LoVo (cell line): ENCODE measurements at places on chromosomes 12 and 14.

- DNase-seq = no peak
Observed at GRCh38 chr12:52162981-52163380, 28.8 kb downstream of the KRT80 start.

DNA sequence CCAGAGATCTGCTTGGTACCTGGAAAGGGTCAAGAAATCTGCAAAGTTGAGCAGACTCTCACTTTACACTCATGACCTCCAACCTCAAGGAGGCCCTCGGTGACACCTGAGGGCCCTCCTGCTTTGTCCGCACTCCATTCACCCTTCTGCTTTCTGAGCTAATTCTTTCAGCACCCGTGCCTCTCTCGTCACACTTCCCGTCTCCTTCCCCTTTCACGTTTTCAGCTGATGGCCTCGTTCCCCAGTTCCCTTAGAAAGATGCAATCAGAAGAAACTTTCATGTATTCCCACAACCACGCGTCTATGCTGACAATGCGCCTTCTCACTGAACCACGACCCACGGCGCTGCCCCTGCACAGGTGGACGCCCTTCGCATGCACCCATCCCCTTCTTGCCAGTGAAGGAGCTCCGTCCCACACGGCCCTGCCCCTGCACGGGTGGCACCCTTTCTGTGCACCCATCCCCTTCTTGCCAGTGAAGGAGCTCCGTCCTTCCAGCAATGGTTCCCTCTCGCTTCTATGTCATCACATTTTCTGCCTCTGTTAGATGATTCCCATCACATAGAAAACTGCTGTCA, 340.1 kb upstream of the FKBP4 start:
- DNase-seq = no peak

DNA sequence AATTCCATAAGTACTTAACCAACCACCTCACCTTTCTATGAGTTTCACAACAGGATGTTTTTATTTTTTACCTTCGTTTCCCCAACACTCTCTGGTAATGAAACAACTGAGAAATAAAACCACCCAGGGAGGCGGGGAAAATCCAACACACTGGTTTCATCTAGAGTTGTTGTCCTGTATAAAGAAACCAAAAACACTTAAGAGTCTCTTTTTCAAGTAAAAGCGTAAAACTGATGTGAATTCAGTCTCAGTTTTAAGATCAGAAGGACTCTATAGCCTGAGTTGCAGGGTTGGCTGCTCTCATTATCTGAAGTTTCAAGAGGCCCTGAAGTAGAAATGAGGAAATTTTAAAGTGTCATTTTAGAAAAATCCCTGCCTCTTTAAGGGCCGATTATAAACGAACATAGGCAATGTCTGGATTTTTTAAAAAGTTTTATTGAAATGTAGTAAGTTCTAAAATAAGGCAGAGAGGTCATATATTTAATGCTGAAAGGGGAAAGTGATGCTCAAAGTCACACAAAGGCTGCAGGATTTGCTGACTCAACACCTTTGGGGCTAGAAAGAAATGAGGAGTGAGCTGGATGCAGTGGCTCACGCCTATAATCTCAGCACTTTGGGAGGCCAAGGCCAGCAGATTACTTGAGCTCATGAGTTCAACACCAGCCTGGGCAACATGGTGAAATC, 27.2 kb downstream of the HIGD1C start:
- no peak for DNase-seq

- DNase-seq = no peak
Observed at GRCh38 chr12:128626808-128627320, 196.9 kb downstream of the SLC15A4 start.

DNA sequence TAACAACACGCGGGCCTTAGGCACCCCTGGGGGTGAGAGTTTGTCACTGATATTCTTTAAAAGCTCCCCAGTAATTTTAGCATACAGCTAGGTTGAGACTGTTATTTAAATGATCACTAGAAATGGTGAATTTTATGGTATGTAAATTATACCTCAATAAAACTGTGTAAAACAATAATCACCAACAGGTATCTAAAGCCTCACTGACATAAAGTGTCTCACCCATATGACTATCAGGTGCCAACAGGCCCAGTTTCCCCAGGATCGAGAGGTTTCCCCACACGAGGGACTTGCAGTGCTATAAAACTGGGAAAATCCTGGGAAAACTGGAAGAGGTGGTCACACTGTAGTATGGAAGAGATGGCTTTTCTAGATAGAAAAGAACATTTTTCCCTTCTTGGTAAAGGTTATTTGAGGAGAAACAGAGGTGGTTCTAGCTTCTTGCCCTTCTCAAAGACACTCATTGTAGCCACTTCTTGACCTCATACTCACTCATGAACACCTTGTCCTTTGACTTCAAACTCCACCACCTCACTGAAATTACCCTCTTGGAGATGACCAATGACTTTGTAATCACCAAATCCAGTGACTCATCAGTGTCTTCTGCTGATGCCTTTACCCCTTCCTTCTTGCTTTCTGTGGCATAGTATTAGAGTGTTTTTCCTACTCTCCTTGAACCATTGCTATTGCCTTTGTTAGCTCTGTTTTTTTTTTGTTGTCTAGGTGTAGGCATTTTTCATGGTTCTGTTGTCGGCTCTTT, 24.8 kb upstream of the NUBPL start:
- no peak for DNase-seq

GRCh38 chr12:109753054-109753401, 39.4 kb downstream of the FAM222A start:
- no peak for DNase-seq

GRCh38 chr12:457676-458075, 2.1 kb upstream of the B4GALNT3 start:
- no peak for DNase-seq

- DNase-seq = no peak
Observed at GRCh38 chr12:82880442-82880901, 193.8 kb downstream of the TMTC2 start.

- DNase-seq = no peak
Observed at GRCh38 chr12:24864796-24865125, 84.1 kb downstream of the BCAT1 start.

GRCh38 chr12:26614011-26614616, 218.9 kb downstream of the ITPR2 start:
- peak; percentile 16 for DNase-seq

- no peak for DNase-seq
Observed at GRCh38 chr14:29527286-29527685, 400.4 kb downstream of the PRKD1 start.

DNA sequence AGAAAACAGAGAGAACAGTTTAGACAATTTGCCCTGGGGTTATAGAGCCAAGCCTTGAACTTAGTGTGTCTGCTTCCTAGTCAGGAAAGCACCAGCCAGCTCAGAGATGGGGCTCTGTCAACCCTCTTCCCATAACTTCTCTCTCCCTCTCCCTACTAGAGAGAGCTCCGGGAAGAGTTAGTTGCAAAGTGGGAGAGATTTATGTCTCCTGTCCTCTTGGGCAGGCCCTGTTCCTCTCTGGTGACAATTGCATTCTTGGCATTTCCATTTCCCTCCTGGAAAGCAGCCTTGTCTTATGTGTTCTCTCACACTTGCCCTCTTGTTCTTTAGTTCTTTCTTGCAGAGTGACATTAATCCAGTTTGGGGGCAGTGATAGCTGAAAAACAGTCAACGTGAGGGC, 42.1 kb upstream of the TUNAR start:
- no peak for DNase-seq

DNA sequence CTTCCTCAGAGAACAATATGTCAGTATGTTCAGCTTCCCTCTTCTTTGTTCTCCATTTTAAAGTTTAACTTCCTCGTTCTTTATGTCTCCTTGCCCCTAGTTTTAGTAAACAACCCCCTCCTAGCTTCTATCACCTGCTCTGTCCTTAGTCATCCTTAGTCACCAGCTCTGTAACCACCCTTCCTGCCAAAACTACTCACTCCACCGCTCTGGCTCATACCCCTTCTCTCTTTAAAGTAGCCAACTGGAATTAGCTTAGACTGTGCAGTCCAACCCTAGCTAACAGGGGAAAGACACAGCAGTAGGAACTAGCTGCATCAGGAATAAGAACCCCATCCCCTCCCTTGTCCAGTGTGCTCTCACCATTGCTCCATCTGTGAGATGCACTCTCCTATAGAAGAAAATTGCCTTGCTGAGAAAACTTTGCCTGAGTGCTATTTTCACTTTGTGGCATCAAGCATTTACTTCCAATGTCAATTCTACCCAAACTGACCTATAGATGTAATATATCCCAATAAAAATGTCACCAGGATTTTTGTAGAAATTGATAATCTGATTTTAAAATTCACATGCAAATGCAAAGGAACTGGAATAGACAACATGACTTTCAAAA, 603.2 kb downstream of the C12orf50 start:
- peak; percentile 34 for DNase-seq

- no peak for DNase-seq
Observed at GRCh38 chr12:105226219-105226618, 9.8 kb downstream of the APPL2 start.

DNA sequence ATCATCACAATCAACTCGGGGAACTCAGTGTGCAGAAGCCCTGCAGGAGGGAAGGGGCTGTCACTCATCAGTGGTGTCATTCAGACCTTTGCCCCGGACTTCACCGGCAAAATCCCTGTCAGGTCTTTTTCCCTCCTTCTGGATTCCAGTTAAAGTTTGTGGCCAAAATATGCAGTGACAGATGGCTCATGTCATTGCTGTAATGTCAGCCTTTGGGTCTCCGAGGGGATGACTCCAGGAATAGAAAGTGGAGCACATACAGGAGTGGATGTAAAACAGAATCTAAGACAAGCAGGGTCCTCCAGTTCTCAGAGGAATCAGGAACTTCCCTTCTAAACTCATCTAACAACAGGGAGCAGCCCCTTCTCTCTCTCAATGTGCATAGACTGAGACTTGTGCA, 130.3 kb upstream of the RASSF8 start:
- no peak for DNase-seq

GRCh38 chr14:104724981-104725771, 1.1 kb downstream of the ADSS1 start:
- no peak for DNase-seq
